Stimulated activated CD4-positive, alpha-beta T cell treated with anti-CD3 and anti-CD28 coated beads, Interleukin-12 subunit alpha, Interleukin-12 subunit beta, amount 100 ng/mL, for 24 hours (primary cell): ENCODE measurements at places on chromosomes 7 and 10.

DNA sequence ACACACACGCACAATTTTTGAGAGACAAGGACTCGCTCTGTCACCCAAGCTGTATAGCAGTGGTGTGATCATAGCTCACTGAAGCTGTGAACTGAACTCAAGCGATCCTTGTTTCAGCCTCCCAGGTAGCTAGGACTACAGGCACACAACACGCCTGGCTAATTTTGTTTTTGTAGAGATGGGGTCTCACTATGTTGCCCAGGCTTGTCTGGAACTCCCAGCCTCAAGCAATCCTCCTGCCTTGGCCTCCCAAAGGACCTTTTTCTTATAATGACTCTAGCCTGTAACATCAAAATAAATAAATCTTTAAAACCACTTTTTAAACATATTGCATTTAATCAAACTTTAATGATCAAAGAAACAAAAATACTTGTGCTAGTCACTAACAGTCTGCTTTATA is 140.9 kb upstream of the FGFR2 start:
- DNase-seq: no peak

DNA sequence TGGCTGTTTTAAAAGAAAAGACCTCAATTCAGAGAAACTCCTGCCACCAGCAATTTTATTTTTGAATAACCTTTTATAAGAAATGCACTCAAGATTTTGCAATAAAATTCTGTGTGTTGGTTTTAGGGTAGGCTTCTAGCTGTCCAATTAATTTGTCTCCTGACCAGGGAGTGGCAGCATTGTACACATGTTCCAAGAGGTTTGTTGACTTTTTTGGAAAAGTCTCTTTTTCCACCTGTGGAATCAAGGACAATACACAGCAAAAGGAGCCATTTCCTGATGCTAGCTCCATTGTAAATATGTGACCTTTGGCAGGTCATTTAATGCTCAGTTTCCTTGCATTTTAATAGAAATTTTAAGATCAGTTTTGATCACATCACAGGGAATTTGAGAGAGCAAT is 1.8 kb downstream of the GIMAP5 start:
- no peak for DNase-seq

GRCh38 chr10:69377191-69377590 is 39.5 kb downstream of the TACR2 start:
- no peak for DNase-seq

- no peak for DNase-seq
These were observed 21.4 kb downstream of the ACBD7 start for GRCh38 chr10:15067154-15067553.
